ENCODE measurements at places on chromosomes 7 and 10. TPM values are rescaled to one million over a fixed set of nuclear protein-coding genes. Genes with fewer than 3 reads are reported as not detected.

DNA sequence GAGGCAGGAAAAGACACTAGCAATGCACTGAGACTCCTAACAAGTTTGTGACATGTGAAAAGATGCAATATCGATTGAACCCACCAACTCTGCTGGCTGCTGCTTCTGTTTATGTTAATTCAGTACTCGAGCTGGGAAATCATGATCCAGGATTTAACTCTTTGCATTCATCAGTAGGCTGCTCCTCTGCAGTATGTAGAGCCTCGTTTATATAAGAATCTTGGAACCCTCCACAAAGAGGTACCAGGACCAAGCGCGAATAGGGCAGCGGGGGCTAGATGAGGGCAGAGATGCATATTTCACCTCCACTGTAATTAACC, 7.8 kb downstream of the PRKAG2 start:
- DNase-seq, result no peak

GRCh38 chr7:66696774-66697191, 43.8 kb upstream of the RABGEF1 start:
- DNase-seq, result no peak

GRCh38 chr10:107264742-107265141, 100.2 kb upstream of the SORCS1 start:
- no peak for DNase-seq

- no peak for DNase-seq
Observed at GRCh38 chr7:25617214-25617613, 388.9 kb upstream of the NPVF start.

GRCh38 chr10:5583525-5584175, 58.9 kb downstream of the CALML3 start:
- no peak for DNase-seq

DNA sequence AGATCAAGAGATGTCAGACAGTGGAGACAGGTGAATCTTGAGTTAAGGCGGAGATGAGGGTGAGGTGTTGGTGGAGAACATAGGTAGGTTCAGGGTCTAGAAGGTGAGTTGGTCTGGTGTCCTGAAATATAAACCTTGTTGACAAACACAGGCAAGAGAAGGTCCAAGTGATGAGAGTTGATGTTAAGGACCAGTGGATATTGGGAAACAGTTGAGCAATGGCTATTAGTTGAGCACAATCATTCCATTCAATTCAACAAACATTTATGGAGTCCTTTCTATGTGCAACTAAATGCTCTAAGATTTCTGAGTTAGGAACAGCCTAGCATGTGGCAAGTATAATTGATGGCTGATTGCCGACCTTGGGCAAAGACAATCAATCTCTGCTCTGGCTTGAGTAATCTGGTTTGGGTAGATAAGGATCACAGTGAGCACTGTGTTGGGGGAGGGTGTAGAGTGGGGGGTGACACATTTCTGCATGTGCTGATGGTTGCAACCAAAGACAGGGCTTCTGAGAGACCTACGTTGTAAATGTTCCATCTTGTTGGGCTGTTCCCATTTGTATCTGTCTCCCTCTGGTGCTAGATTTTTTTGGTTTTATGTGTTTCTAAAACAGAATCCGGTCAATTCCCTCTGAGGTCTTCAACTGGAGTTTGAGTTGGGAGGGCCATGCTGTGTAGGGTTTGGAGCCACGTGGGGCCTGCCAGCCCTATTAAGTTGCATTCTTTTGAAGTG, 201.1 kb downstream of the BAMBI start:
- no peak for DNase-seq

- DNase-seq, result no peak
Observed at GRCh38 chr10:118816471-118817168, 61.9 kb upstream of the CACUL1 start.

DNA sequence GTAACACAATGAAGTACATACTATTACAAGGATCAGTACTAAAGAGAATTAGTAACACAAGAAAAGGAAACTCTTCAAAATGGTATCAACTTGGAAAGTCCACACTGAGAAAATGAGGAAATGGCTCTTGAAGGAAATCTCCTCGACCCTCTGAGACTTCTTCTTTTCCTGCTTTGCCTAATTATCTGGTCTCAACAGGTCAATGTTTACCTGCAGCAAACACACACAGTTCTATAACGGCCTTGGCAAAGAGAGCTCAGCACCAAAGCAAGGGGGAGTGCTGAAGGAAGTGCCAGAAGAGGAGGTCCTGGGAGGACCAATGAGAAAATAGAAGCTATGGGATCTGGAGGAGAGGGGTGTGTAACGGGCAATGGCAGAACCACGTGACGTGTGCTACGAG, 21.9 kb downstream of the CHCHD3 start:
- DNase-seq, result no peak

The GNG11 gene
- total RNA-seq, result not detected

DNA sequence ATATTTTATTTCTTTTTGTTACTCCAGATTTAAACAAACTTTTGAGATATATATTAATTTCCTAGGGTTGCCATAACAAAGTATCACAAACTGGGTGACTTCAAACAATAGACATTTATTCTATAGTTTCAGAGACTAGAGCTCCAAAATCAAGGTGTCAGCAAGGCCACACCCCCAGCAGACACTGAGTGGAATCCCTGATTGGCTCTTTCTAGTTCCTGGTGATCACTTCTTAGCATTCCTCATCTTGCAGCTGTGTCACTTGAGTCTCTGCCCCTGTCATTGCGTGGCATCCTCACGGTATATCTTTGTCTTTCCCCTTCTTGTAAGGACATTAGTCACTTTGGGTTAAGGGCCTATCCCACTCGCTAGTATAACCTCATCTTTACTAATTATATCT, 7.6 kb upstream of the SLC26A3 start:
- no peak for DNase-seq

DNA sequence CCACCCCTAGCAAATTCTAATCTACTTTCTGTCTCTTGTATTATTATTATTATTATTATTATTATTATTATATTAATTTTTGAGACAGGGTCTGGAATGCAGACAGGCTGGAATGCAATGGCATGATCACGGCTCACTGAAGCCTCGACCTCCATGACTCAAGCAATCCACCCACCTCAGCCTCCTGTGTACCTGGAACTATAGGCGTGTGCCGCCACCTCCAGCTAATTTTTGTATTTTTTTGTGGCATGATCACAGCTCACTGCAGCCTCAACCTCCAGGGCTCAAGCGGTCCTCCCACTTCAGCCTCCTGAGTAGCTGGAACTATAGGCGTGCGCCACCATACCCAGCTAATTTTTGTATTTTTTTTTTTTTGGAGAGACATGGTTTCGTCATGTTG, 2.6 kb upstream of the TMEM139 start:
- no peak for DNase-seq

The FAM221A gene
- 6.4 TPM for total RNA-seq

The ZCWPW1 gene
- total RNA-seq, result 1.3 TPM

- DNase-seq, result no peak
Observed at GRCh38 chr7:91034459-91035368, 229.5 kb upstream of the FZD1 start.

The APBB1IP gene
- 42.2 TPM for total RNA-seq

DNA sequence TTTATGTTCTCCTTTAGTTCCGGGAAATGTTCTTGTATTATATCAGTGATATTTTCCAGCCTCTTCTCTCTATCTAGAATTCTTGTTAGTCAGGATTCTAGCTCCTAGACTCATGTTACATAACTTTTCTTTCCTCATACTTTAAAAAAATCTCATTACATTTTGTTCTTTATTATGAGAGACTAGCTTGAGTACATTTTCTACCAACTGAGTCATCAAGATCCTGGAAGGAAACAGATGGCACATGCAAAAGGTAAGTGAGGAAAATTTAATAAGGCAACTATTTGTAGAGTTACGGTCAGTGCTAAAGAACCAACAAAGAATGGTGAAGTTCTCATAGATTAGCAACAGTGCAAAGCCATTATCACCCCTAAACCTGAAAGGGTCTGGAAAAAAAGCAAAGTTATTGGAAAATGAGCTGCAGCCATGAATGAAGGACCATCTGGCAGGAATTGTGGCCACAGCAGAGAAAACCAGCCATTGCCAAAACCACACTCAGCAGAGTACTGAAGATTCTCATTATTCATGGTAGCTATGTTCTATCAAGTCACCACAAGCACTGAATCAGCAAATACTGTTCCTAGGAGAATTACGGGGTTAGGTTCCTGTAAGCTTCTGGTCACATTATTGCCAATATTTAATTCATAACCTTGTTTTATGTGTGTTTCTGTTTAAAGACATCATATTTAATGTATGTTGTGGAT, 98.3 kb upstream of the C7orf33 start:
- no peak for DNase-seq

- no peak for DNase-seq
Observed at GRCh38 chr10:113651021-113651420, 12.8 kb downstream of the NRAP start.

DNA sequence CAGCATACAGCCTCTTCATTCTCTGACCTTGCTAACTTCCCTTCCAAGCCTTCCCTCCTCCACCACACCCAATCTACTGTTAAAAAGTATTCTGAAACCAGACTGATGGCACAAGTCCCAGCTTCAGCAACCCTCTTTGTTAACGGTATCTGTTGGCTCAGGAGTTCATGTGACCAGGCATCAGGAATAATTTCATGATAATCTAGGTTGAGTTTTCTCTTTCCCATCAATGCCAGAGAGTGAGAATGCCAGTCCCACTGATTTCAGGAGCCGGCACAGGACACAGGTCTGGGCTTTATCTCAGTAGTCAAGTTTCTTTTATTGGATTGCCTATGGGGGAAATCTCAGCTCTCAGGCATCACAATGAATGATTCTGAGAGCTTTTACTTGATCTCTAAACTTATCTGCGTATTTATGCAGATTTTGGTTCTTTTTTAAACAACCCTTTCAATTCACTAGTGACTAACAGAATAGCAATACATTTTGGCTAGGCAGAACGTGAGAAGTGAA, 231.0 kb upstream of the LYZL1 start:
- DNase-seq, result no peak

The TDRD1 gene
- total RNA-seq, result 0.24 TPM

The NAT16 gene
- not detected for total RNA-seq
